GM12892 (cell line): ENCODE measurements at places on chromosomes 1 and 21.
A peak's percentile ranks its signal among the peaks of the same experiment; 100 is the strongest.

GRCh38 chr1:42043811-42044210 is 109.4 kb upstream of the GUCA2B start:
- no peak for DNase-seq

- no peak for DNase-seq
Observed at GRCh38 chr1:184804220-184804619, 49.6 kb upstream of the EDEM3 start.

- no peak for DNase-seq
Observed at GRCh38 chr21:41500931-41501381, 7.0 kb downstream of the TMPRSS2 start.

DNA sequence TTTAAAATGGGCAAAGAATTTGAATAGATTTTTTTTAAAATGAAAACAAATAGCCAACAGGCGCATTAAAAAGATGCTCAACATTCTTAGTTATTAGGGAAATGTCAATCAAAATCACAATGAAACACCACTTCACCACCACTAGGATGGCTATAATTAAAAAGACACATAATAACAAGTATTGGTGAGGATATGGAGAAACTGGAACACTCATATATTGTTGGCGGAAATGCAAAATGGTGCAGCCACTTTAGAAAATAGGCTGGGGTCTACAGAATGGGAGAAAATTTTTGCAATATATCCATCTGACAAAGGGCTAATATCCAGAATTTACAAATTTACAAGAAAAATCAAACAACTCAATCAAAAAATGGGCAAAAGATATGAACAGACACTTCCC is 107.8 kb upstream of the FOXD3 start:
- no peak for DNase-seq

DNA sequence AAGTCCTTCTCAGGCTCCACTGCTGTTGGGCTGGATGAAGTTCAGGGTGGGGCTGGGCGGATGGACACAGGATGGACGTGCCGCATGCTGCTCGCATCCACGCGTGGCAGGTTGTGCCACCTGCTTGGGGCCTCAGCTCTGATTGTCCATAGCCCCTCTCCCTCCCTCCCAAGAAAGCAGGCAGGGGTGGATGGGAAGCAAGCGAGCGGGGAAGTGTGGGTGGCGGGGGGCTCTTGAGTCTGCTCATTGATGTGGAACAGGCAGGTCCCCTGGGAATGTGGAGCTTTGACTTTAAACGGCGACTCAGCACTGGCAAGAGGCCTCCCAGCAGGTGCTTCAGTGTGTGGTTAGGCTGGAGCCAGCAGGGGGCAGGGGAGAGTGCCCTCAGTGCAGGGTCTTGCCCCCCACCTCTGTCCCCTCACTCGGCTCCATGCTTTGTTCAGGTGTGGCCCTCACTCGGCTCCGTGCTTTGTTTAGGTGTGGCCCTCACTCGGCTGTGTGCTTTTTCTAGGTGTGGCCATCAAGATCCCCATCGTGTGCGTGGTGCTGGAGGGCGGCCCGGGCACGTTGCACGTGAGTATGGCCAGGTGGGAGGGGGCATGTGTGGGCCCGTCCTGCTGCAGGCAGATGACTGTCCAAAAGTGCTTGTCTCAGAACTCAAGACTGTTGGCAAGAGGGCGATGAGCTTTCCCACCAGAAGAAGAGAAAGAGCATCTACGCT is 23.9 kb downstream of the TRPM2 start:
- DNase-seq = no peak

GRCh38 chr1:94634977-94635416 is 93.4 kb upstream of the F3 start:
- DNase-seq = no peak

DNA sequence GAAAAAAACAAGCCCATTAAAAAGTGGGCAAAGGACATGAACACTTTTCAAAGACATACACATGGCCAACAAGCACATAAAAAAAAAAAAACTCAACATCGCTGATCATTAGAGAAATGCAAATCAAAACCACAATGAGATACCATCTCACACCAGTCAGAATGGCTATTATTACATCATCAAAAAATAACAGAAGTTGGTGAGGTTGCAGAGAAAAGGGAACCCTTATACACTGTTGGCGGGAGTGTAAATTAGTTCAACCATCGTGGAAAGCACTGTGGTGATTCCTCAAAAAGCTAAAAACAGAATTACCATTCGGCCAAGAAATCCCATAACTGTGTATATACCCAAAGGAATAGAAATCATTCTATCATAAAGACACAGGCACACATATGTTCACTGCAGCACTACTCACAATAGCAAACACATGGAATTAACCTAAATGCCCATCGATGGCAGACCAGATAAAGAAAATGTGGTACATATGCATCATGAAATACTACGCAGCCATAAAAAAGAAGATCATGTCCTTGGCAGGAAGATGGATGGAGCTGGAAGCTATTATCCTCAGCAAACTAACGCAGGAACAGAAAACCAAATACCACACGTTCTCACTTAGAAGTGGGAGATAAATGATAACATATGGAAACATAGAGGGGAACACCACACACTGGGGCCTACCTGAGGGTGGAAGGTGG is 70.1 kb downstream of the INTS7 start:
- DNase-seq = no peak

DNA sequence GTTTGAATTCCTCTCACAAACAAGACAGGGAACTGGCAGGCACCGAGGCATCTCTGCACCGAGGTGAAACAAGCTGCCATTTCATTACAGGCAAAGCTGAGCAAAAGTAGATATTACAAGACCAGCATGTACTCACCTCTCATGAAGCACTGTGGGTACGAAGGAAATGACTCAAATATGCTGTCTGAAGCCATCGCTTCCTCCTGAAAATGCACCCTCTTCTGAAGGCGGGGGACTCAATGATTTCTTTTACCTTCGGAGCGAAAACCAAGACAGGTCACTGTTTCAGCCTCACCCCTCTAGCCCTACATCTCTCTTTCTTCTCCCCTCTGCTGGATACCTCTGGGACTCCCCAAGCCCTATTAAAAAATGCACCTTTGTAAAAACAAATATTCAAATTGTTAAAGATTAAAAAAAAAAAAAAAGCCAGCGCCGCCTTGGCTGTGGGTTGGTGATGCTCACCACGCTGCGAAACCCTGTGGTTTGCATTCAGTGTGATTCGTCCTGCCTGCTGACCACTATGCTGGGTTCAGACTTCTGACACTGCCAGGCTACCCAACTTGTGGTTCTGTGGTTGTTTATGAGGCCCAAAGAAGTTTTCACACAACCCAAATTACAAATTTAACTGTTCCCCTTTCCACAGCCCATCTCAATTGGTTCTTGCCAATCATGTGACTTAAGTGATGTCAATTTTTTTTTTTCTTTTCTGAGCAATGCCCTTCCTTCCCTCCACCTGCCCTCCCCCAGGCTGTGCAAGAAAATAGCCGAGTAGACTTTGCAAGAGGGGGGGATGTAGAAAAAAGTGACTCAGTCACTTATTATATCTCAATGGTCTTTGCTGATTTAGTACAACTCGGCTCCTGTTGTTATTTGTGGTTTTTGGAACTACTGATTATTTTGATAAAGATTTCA is at the start of gene RUNX1:
TSS of gene RUNX1 (minus strand) at position 597 of the 912 bp plus-strand sequence.
- peak; percentile 35 for DNase-seq

GRCh38 chr1:76229279-76230005 is 154.9 kb downstream of the ST6GALNAC3 start:
- no peak for DNase-seq

- no peak for DNase-seq
Observed at GRCh38 chr1:173616859-173617258, 14.0 kb upstream of the SLC9C2 start.

DNA sequence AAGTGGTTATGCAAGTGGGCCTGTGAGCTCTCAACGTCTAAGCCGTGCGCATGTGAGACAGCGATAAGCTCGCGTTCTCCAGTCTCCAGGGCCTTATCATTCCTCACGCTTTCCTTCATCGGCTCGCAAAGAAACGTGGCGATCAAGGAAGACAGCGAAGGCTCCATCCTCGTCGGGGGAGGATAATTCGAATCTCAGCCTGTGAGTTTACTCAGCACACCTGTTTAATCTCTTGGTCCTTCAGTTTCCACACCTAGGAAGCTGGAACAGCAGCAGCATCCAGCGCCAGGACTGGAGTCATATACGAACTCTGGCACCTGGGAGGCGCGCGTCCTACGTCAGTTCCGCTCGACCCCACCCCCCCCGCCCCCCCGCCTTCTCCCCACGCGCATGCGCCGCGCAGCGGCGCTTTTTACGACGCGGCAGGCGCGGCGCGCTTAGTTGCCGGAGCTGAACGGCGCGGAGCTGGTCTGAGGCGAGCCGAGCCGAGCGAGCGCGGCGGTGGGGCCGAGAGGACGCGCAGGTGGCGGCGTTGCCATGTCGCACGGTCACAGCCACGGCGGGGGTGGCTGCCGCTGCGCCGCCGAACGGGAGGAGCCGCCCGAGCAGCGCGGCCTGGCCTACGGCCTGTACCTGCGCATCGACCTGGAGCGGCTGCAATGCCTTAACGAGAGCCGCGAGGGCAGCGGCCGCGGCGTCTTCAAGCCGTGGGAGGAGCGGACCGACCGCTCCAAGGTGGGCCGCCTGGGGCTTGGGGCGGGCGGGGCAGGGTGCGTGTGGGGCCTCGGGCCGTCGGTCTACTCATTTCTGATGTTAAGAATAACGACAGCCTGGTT is at the start of gene PITHD1:
TSS of gene PITHD1 (plus strand) at position 440 of the 836 bp plus-strand sequence. CDS start at position 538, 98 bp downstream.
- peak; percentile 92 for DNase-seq

- no peak for DNase-seq
Observed at GRCh38 chr1:39758556-39759435, 12.4 kb downstream of the OXCT2 start.

GRCh38 chr1:218339267-218339831 is 5.8 kb upstream of the TGFB2 start:
- no peak for DNase-seq

- no peak for DNase-seq
Observed at GRCh38 chr1:53061859-53062707, at the start of gene PODN. PODN (plus strand) TSS chr1:53062213; CDS start chr1:53069856, 7,643 bp downstream.

- DNase-seq = no peak
Observed at GRCh38 chr1:20373764-20374163, 83.1 kb downstream of the VWA5B1 start.

GRCh38 chr21:20949884-20950283 is 48.3 kb upstream of the NCAM2 start:
- DNase-seq = no peak

- no peak for DNase-seq
Observed at GRCh38 chr1:197618061-197618460, 157.2 kb downstream of the DENND1B start.

- no peak for DNase-seq
Observed at GRCh38 chr1:160916666-160917065, 31.7 kb upstream of the ITLN1 start.

DNA sequence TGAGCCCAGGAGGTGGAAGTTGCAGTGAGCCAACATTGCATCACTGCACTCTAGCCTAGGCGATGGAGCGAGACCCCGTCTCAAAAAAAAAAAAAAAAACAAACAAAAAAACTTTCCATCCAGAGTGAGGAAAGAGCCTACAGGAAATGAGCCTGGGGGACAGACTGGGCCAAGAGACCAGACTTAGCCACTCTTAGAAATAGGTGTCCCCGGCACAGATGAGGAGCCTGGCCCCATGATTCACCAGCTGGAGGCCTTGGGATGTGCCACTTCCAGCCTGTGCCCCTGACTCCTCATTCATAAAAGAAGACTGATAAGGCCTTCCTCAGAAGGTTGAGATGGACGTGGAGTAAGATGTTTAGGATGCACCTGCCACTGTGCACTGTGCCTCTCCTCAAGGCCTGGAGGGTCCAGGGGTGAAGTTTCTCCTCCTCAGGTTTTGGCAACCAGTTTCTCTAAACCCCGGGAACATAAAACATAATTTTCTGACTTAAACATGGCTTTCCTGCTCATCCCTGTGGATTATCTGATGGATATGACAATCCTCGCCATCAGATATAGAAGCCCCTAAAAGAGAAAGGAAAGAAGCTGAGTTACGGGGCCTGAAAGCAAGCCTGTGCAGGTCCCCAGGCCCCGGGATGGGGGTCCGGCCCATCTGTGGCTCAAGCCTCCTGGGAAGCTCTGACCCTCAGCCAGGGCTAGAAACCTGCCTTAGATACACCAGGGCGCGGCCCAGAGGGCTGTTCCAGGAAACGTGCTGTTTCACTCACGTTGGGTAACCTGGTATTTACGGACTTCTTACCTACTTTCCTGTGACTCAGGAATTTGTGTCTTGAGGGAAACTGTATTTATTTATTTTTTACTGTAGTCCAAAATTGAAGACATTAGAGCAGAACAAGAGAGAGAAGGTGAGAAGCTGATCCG is 26.0 kb downstream of the MX1 start:
- no peak for DNase-seq
